ENCODE measurements at places on chromosomes 6 and 20.

DNA sequence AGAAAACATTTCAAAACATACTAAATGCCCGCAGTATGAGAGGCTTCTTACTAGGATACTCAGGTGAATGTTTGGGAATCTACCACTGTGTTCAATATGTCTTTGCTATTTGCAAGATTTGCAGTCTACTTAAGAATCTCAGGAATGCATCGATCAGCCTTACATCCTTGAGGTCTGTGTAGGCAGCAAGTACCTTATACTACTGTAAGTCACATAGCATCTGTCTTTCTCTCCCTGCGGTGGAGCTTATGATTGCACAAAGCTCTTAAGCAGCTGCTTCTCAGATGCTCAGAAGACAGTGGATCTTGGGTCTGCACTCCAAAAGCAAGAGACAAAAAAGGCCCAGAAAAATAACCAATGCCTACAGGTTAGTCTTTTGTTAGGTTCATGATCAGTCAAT, 21.4 kb downstream of the PCSK2 start:
- DNase-seq, result no peak

DNA sequence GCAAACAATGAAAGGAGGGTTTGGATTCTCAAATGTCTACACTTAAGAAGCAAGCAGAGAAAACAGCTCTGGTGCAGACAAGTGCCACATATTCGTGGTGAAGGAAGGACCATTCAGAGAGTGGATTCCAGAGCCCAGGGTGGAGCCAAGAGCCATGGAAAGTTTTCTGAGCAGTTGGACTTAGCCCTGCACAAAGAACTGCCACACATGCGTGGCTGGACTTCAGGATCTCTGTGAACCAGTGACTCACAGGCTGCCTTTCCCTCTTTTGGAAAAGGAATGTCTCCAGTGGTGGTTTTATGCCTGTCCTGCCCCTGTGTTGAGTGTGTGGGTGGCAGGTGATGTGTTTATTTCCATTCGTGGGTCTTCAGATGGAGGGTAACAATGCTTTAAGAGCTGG, 489.5 kb downstream of the CDH26 start:
- DNase-seq, result no peak

DNA sequence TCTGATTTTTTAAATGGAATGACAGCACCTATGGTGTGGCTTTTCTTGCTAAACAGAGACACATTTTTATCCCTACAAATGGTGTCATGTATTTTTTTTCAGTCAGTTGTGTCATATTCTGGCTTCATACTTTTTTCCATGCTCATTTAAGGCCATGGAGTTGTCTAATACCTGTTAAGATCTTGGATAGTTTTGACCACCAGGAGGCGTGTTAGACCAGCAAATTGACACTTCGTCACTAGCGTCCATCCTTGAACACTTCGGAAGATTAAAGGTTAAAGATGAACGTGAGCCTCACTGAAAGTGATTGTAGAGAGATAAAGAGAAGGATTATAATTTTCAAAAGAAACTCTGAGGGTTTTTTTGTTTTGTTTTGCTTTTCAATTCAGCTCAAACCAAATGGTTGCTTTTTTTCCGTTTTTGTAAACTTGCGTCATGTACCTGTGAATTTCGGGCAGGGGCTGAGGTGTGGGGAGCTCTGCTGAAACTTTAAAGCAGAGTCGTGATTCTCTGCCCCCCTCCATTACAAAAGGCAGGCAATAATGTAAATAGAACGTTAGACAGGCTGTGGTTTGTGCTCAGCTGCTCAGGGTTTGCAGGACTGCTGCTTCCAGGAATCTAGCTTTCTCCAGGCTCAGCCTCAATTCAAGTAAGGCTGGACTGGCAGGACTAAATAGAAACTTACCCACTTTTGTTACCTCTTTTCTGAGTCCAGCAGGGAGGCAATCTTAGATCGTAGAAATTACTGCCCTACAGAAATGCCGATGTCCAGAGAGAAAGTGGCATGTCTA, 245.1 kb downstream of the FOXA2 start:
- peak; percentile 46 for DNase-seq

DNA sequence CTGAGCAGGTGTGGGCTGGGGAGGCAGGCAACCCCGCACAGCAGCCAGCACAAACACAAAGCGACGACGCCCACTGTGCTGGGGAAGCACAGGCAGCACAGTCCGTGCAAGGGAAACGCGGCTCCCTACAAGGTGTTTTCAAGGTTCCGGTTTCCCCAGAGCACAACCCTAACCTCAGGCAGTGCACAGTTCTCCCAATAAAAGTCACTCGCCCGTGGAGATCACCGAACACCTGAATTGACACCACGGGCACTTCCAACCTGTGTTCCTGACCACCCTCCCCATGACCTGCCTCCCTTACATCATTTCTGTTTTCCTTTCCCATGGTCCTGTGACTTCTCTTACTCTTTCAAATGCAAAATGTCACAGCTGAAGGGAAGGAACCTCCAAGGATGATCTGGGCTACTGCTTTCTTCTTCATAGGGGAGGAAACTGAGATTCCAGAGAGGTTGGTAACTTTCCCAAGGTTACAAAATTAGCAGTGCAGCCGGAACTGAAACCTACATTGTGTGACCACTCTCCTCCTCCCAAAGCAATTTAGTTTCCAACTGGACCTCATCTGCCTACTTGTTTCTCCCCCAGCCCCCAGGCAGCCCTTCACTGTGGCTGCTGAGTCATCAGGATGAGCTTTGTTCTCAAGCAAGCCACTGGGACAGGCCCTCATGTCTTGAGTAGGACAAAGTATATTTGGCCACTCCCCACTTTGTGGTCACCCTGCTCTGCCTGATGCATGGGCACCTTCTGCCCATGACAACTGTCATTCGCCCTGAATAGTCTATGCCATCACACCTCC, 125.3 kb downstream of the ATXN1 start:
- peak; percentile 19 for DNase-seq

- no peak for DNase-seq
These were observed 503.9 kb downstream of the ADGRB3 start for GRCh38 chr6:69138893-69139494.

- no peak for DNase-seq
These were observed 2.0 kb upstream of the MICAL1 start for GRCh38 chr6:109457562-109457996.

DNA sequence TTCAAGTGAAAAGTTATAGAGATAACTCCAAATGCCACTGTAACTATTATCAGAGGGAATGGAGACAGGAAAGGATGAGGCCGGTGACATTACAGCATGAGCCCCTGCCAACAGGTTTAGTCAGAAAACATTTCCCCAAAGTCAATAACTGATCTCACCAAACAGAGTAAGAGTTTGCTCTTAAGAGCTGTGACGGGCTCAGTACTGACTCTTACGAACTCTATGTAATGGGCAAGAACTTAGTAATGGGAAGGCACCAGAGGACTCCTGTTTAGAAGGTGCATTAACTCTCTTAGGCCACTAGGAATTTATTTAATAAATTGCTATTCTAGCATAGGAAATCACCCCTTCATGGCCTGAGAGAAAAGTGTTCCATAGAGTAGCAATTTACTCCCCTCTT, 76.8 kb downstream of the SAMD5 start:
- DNase-seq, result no peak

DNA sequence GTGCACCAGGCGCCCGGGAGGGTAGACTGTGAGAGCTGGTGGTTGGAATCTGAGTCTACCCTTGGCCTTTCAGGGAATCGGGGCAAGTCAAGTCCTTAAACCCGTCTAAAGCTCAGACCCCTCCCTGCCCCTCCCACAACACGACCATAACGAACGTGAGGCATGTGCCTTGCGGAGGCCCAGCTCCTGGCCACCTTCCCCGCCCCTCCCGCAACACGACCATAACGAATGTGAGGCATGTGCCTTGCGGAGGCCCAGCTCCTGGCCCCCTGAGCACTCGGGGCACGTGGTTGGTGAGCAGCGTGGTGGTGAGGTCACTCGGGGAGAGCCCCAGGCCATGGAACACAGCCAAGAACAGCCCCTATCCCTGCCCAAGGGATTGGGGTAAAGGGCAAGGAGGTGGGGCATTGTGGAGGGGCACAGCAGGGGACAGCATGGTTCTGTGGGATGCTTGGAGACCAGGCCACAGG, 132.2 kb downstream of the TAF4 start:
- no peak for DNase-seq

DNA sequence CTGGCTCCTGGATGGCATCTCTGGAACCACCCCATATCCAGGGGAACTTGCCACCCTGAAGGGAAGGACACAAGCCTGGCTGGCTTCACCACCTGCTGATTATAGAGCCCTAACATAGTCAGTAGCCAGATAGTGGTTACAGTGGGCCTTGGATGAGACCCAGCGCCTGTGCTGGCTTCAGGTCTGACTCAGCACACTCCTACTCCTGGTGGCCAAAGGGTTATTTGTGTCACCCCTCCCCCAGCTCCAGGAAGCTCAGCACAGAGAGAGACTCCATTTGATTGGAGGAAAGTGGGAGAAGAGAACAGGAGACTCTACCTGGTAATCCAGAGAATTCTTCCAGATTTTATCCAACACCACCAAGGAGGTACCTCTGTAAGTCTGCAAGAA, 12.8 kb downstream of the SNX14 start:
- no peak for DNase-seq

- no peak for DNase-seq
These were observed 143.1 kb downstream of the CEP57L1 start for GRCh38 chr6:109238396-109238795.

DNA sequence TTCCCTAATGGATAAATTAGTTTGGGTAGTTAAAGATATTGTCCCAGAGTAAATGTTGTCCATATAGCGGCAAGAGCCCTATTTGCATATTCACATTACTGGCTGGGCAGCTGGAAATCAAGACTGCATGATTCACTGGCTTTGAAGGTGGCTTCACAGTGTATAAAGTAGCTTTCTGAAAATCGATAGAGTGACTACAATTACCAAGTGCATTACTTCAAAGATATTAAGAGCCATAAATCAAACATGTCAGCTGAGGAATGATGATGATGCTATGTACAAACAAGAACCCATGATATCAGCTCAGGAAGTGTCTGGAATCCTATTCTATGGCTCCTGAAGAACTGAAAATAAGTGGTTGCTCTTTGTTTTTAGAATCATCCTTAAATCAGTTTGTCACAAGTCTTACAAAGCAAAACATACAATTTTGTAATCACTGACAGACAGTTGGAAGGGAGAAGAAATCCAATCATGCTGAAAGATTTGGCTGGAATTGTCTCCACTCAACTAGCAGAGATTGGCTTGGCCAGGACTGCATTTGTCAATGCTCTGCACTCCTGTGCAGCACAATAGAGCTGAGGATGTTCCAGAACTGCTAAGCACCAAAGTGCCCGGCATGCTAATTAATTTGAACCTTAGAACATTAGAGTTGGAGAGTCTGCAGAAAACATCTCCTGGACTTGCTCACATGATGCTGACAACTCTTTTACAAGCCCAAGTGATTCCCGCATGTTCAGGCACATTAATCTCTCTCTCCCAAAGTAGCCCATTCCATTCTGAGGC, 77.9 kb upstream of the B3GAT2 start:
- no peak for DNase-seq

DNA sequence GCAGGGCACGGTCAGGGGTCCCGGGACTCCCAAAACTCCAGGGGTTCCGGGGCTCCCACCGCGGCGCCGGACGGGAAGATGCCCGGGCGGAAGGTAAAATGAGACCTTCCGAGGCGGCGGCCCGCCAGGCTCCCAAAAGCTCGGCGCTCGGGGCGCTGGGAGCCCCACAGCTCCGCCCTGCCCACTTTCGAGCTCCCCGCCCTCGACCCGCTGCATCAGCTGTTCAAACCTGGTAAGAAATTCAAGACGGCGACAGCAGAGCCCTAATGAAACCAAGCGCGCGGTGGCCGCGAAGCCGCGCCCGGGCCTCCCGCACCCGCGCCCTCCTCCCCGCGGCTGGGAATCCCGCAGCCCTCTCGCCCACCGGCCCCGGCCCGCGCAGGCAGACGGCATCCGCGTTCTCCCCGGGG, 369 bp downstream of the SLC4A11 start:
- DNase-seq, result peak; percentile 68

GRCh38 chr6:3506751-3507383, 50.0 kb upstream of the SLC22A23 start:
- DNase-seq, result no peak

DNA sequence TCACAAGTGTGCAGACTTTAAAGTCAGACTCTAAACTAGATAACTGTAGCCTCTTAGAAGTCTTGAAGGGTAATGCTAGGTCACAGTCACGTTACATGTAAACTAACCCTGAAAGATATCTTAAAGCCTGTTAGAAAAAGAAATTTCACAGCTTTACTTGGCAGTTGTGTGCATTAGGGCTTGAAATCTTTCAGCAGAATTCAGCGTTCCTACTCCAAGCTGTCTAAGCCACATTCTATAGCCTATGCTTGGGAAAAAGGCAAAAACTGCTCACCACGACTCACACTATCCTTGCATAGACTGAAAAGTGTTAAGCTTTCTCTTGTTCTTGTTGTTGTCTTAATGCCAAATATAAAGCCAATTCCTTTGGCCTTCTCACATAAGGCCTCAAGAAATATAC, 338.0 kb upstream of the SASH1 start:
- no peak for DNase-seq

GRCh38 chr6:25056130-25056529, 120.4 kb upstream of the RIPOR2 start:
- DNase-seq, result peak; percentile 56

DNA sequence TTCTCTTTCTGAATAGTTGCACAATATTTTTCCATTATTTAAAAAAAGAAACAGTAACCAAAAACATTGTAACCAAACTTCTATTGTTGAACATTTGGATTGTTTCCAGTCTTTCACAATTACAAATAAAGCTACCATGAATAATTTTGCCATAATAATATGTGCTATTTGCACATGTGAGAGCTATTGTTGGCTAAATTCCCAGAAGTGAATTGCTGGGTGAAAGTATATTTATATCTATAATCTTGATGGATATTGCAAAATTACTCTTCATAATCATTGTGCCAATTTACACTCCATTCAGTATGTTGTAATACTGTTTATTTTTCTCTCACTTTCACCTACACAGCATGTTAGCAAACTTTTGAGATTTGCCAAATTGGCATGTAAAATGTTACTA, 36.6 kb upstream of the SLC22A16 start:
- DNase-seq, result no peak

DNA sequence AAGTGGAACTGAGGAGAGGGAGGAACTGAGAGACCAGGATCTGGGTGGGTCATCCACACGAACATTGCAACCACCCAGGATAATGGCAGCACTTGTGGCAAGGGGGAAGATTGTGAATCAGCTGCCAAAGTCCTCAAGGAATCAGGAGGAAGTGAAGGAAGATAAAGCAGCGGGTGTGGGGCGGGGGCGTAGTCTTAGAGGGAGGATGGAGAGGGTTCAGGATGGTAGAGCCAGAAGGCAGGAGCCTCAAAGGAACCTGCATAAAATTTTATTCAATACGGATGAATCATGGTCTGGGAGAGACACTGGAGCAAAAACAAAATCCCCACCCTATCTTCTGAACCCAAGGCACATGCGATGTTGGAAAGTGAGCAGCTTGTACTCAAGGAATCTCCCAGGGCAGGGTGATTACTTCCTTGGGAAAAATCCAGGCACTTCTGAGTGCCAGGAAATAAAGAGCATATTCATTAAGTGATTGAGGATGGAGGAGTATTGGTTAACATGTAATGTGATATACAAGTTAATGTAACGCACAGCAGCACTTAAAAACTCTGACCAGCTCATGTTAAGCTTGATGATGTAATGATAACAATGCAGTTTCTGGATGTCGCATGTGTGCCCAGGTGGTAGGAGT, 82.0 kb upstream of the B3GAT2 start:
- DNase-seq, result no peak

GRCh38 chr6:35508542-35508941, 4.2 kb downstream of the TULP1 start:
- no peak for DNase-seq

GRCh38 chr6:136209496-136209895, 40.6 kb downstream of the MTFR2 start:
- DNase-seq, result no peak

GRCh38 chr6:6657085-6657819, 68.7 kb downstream of the LY86 start:
- no peak for DNase-seq

- DNase-seq, result no peak
These were observed 602.3 kb downstream of the PTPRT start for GRCh38 chr20:42587427-42587826.
